ENCODE measurements at places on chromosomes 5 and 9.
A peak's percentile ranks its signal among the peaks of the same experiment; 100 is the strongest.

DNA sequence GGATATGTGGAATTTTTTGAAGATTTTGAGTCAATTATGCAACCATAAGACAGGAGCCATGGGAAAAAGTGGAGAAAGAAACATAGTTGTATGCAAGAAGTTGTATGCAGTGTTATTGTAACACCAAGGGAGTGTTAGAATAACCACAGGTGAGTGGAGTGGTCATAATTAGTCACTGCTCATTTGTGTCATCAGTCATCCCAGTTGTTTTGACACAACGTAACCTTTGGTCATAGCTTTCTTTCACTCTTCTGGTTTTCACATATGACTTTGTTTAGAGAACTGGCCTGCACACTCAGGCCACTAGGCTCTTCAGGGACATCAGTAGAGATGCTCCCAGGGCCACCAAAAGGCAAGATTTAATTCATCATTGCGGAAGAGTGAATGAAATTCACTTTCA is 158.7 kb upstream of the HMHB1 start:
- no peak for DNase-seq

- DNase-seq: no peak
Observed at GRCh38 chr5:102290004-102290403, 6.1 kb downstream of the SLCO4C1 start.

GRCh38 chr5:141351591-141351990 is 1.7 kb downstream of the PCDHGB1 start:
- no peak for DNase-seq

DNA sequence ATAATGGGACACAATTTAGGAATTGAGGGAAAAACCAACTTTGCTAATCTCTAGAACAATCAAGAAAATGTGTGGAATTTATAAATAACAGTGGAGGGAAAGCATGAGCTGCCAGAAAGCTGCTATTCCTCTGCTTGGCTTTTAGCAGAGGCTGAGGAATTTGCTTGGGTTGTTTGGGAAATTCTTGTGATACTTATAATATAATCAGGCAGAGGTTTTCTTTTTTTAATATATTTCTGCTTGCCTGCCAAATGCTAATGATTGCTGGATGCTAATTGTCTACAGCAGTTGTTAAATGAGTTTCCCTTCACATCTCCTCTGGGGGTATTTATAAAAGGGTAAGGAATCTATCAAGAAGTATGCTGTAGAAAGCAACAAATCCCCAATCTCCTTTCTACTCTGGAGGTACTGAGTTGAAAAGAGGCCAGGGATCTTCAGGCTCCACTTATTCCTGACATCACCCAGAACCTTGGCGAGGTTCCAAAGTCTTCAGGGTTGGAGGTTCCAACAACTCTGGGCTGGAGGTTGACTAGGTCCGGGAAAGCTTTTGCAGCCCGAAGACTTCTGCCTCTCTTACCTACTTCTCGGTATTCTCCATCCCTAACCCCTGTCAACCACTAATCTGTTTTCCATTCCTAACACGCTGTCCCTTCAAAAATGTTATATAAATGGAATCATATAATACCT is 60.4 kb upstream of the TMED7 start:
- DNase-seq: no peak

GRCh38 chr5:38858839-38859238 is 13.0 kb downstream of the OSMR start:
- no peak for DNase-seq

DNA sequence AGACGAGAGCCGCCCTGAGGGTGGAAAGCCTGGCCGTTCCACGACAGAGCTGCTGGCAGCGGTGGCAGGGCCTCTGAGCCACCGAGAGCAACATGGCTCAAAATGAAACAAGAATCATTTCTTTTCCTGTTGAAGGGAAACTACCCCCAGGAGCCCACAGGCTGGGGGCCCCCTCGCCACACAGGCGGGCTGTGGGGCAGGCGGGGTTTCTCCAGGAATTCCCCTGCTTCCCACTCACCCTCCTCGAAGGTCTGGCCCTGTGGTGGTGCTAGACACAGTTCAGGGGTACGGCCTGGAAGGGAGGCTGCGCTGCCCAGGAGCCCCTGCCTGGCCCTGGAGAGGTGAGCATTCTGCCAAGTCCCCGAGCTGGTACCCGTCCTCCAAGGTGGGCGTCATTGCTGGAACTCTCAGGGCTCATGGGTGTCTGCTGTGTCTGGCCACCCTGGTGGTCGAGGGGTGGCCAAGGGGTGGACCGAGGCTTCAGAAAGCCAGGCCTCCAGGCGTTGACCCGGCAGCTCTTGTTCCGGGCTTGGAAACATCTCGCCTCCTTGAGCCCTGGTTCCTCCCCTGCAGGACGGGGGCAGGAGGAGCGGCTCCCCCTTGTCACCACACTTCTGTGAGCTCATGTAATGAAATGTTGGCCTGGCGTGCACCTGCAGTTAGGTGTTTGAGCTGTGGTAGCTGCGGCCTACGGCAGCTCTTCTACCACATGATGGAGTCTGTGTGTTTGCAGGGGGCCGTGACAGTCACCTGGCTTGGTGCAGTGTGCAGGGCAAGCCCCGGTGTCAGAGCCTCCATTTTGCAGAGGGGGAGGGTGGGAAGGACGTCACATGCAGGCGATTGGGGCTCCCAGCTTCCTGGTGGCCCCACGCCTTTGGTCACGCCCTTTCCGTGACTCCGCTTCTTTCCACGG is 65.3 kb downstream of the RXRA start:
- no peak for DNase-seq

- no peak for DNase-seq
Observed at GRCh38 chr9:92740009-92740408, 24.6 kb downstream of the BICD2 start.

DNA sequence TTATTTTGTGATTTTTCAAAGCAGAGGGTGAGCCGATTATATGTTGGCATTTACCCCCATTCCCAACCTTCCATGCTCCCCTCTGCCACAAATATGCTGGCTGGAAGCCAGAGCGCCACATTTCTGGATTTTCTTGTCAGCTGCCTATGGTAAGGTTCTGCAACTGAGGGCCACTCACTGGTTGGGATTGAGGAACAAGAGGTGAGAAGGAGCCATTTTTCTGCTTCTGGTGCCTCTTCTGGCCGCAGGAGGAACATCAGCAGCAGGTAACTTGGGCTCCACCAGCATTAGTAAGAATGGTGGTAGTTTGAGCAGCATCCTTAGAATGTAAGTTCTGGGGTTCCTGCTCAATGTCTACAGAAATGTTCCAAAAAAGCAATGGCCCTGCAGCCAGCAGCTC is 159.5 kb upstream of the MAST4 start:
- DNase-seq: peak; percentile 24

DNA sequence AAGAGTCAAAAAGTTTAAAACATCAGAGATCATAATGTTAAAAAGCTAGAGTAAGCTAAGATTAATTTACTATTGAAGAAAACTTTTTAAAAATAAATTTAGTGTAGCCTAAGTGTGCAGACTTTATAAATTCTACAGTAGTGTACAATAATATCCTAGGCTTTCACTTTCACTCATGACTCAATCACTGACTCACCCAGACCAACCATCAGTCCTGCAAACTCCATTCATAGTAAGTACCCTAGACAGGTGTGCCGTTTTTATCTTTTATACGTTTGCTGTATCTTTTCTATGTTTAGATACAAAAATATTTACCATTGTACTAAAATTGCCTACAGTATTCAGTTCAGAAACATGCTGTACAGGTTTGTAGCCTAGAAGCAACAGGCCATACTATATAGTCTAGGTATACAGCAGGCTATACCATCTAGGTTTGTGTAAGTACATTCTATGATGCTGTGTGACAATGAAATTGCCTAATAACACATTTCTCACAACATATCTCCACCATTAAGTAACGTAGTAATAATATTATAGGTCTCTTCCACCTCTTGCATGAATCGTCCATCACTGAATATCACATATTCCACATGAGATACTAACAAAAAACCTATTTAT is 59.2 kb downstream of the MEGF9 start:
- no peak for DNase-seq

DNA sequence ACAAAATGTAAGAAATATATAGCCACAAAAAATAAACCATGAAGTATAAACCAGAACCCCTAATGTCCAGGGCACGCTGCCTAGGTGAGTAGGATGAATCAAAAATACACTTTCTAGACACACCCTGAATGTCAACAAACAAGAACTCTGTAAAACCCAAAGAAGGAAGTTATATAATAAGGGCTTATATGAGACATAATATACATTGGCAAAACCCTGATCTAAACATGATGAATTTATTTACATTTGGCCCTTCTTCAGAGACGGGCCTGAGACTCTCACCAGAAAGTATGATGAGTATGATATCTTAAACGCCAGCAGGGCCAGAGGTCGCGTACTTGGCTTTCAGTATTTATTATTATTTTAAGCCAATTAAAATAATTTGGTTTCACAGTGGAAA is 125.1 kb upstream of the FST start:
- DNase-seq: no peak

GRCh38 chr5:107505763-107506534 is 164.8 kb downstream of the EFNA5 start:
- DNase-seq: no peak

DNA sequence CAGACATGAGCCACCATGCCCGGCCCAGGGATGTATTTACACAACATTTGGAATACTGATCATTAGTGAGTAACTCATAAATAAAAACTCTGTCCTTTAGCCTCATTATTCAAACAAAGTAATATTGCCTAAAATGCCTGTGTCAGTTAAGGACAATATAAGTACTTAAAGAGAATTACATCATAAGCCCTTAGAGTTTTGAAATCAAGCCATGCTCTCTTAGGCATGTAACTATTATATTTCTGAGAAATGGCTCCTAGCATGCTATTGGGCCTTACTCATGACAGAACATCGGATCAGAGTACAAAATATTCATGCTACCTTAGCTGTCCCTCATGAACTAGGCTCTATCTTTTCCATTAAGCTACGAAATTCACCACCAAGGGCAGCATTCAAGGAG is 309.3 kb downstream of the CHSY3 start:
- DNase-seq: no peak

GRCh38 chr9:36151316-36152210 is 15.0 kb downstream of the GLIPR2 start:
- no peak for DNase-seq

- peak; percentile 3 for DNase-seq
Observed at GRCh38 chr9:101073122-101073521, 44.6 kb downstream of the PLPPR1 start.

DNA sequence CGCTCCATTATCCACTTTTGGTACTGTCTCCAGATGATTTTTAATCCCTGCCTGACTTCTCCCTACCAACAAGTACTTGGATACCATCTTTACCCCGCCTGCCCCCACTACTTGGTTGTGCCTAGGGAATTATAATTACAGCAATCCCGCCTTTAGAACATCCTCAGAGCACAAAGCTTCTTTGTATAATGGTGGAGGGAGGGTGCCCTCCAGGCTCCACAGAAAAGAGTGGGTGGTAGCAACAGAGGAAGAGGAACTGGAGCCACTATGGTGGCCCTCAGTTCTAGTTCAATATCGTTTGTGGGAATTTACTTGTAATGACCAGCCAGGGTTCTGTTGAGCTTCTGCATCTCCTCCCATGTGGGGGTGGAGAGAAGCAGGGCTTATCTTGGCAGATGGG is 79.0 kb upstream of the RNF38 start:
- no peak for DNase-seq

DNA sequence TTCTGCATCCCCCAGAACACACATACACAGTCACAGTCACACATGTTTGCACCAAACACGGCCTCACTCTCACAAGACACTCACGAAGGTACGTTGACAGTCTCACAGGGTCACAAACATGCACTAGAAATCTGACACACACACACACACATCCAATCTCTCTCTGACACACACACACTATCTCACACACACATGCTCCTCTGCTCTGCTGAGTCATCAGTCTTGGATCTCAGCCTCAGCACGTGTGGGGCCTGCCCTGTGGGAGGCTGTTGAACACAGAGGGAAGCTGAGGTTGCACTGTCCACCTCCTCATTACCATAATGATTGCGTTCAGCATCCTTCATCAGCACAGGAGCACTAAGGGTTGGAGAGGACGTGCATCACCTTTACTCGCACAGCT is 188.8 kb downstream of the MTRR start:
- DNase-seq: no peak
